Kidney (tissue), 22 donors: ENCODE measurements at places on chromosomes 3 and 15. TPM values are rescaled to one million over a fixed set of nuclear protein-coding genes. Genes with fewer than 3 reads are reported as not detected.
A peak's percentile ranks its signal among the peaks of the same experiment; 100 is the strongest.

GRCh38 chr3:149371001-149371722 lies 6.3 kb downstream of the TM4SF1 start:
- no peak for DNase-seq

GRCh38 chr15:93759629-93760028 lies 471.7 kb upstream of the MCTP2 start:
- no peak for DNase-seq

- no peak for DNase-seq
Measured at GRCh38 chr15:67061811-67062368, 3.5 kb upstream of the SMAD3 start.

DNA sequence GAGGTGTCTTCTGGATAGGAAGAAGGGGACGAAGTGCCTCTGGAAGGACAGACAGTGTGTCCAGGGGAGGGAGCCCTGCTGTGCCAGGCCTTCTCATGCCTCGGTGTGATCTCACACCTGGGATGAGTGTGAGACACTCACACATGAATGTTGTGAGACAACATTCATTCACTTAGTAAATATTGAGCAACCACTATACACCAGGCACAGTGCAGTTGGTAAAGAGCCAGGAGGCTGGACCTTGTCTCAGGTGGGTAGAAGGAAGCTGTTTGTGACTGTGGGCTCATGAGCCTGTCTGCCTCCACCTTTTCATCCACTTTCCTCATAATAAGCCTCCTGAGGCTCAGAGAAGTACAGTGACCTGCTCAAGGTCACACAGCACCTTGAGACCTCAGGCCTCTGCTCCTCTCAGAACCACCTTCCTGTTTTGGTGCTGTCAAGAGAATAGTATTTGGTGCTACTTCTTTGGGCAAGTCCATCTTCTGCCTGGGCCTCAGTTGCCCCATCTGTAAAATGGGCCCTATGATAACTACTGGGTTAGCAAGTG lies 20.9 kb downstream of the SLC6A6 start:
- no peak for DNase-seq

- DNase-seq = no peak
Measured at GRCh38 chr3:121698476-121698875, 37.8 kb upstream of the HCLS1 start.

- DNase-seq = peak; percentile 74
Measured at GRCh38 chr15:33547876-33548275, 237.1 kb downstream of the RYR3 start.

- no peak for DNase-seq
Measured at GRCh38 chr3:174408310-174408709, 450.8 kb upstream of the NAALADL2 start.

ACAN gene
- 2.8 TPM for polyA plus RNA-seq

LRRC34 gene
- polyA plus RNA-seq = 5.7 TPM

TMEM202 gene
- not detected for polyA plus RNA-seq
